ENCODE measurements at places on chromosomes 16 and 17. TPM values are rescaled to one million over a fixed set of nuclear protein-coding genes. Genes with fewer than 3 reads are reported as not detected.

- H3K36me3 ChIP-seq, result peaks cover 39% of the 10 kb centered on the region
- H3K27me3 ChIP-seq, result no peaks in the 10 kb centered on the region
- H3K4me1 ChIP-seq, result peaks cover 61% of the 10 kb centered on the region
These were observed 993 bp downstream of the ERN1 start for GRCh38 chr17:64128787-64129514.

- no peak overlapping the region for H3K4me3 ChIP-seq
- H3K36me3 ChIP-seq, result no peaks in the 10 kb centered on the region
- peaks cover 2% of the 10 kb centered on the region for H3K27me3 ChIP-seq
- no peaks in the 10 kb centered on the region for H3K4me1 ChIP-seq
These were observed 600.6 kb upstream of the CDH11 start for GRCh38 chr16:65722429-65722828.

- H3K4me3 ChIP-seq, result no peak overlapping the region
- no peaks in the 10 kb centered on the region for H3K27me3 ChIP-seq
- no peak overlapping the region for H3K27ac ChIP-seq
- no peaks in the 10 kb centered on the region for H3K36me3 ChIP-seq
- DNase-seq, result no peak
These were observed 270.6 kb downstream of the HAPSTR1 start for GRCh38 chr16:9362050-9362449.

- H3K27ac ChIP-seq, result no peak overlapping the region
- H3K4me1 ChIP-seq, result no peaks in the 10 kb centered on the region
- no peaks in the 10 kb centered on the region for H3K27me3 ChIP-seq
- H3K4me3 ChIP-seq, result no peak overlapping the region
These were observed 534.1 kb downstream of the GRIN2A start for GRCh38 chr16:9647981-9648701.

GRCh38 chr17:35694906-35695305 is 36.5 kb upstream of the RASL10B start:
- H3K4me1 ChIP-seq, result peaks cover 2% of the 10 kb centered on the region
- no peak overlapping the region for H3K4me3 ChIP-seq
- peaks cover 29% of the 10 kb centered on the region for H3K36me3 ChIP-seq
- no peak overlapping the region for H3K27ac ChIP-seq

GRCh38 chr17:36791150-36791941 is 145.9 kb upstream of the LHX1 start:
- DNase-seq, result no peak
- no peaks in the 10 kb centered on the region for H3K4me1 ChIP-seq
- no peaks in the 10 kb centered on the region for H3K36me3 ChIP-seq
- H3K27me3 ChIP-seq, result peaks cover 23% of the 10 kb centered on the region
- no peak overlapping the region for H3K27ac ChIP-seq

- DNase-seq, result no peak
- no peak overlapping the region for H3K4me3 ChIP-seq
- no peaks in the 10 kb centered on the region for H3K27me3 ChIP-seq
These were observed 118.4 kb downstream of the VPS53 start for GRCh38 chr17:596287-596686.

- H3K36me3 ChIP-seq, result no peaks in the 10 kb centered on the region
- no peak overlapping the region for H3K4me3 ChIP-seq
- DNase-seq, result no peak
- no peaks in the 10 kb centered on the region for H3K4me1 ChIP-seq
- no peaks in the 10 kb centered on the region for H3K27me3 ChIP-seq
- H3K27ac ChIP-seq, result no peak overlapping the region
These were observed 353.5 kb downstream of the TMEM114 start for GRCh38 chr16:8236816-8237215.

DNA sequence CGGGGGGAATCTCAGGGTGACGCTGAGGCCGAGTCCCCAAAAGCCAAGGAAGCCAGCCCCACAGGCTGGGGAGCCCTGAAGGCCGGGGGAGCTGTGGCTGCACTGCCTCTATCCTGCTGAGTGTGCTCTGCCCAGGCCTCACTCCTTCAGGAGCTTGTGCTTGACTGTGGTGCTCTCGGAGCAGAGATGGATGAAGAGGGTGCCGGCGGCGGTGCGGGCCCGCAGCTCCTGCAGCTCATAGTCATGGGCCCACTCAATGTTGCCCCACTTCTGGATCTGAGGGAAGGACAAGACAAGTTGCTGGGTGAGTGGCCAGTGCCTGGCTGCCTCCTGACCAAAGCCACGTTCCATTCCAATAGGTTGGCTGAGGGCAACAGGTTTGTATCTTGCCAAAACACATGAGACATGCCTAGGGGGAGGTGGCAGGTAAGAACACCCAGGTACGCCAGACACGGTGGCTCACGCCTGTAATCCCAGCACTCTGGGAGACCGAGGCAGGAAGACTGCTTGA is 20.5 kb downstream of the ATPAF2 start:
- H3K27ac ChIP-seq, result no peak overlapping the region
- H3K36me3 ChIP-seq, result peaks cover 3% of the 10 kb centered on the region
- H3K4me3 ChIP-seq, result no peak overlapping the region
- H3K27me3 ChIP-seq, result no peaks in the 10 kb centered on the region

- peaks cover 57% of the 10 kb centered on the region for H3K36me3 ChIP-seq
- peaks cover 2% of the 10 kb centered on the region for H3K4me1 ChIP-seq
- DNase-seq, result peak; percentile 35
- H3K4me3 ChIP-seq, result no peak overlapping the region
These were observed 19.5 kb downstream of the ATP2A3 start for GRCh38 chr17:3944485-3945388.

GRCh38 chr17:57629470-57629869 is 115.6 kb downstream of the CCDC182 start:
- no peak overlapping the region for H3K4me3 ChIP-seq
- no peak overlapping the region for H3K27ac ChIP-seq
- H3K27me3 ChIP-seq, result no peaks in the 10 kb centered on the region
- no peak for DNase-seq
- peaks cover 2% of the 10 kb centered on the region for H3K4me1 ChIP-seq
- H3K36me3 ChIP-seq, result peaks cover 30% of the 10 kb centered on the region

- H3K4me3 ChIP-seq, result no peak overlapping the region
- H3K27me3 ChIP-seq, result peaks cover 45% of the 10 kb centered on the region
- H3K27ac ChIP-seq, result no peak overlapping the region
These were observed 1.3 kb upstream of the MMP2 start for GRCh38 chr16:55477736-55478135.

GRCh38 chr16:71423016-71423415 is 18.8 kb downstream of the TLE7 start:
- no peaks in the 10 kb centered on the region for H3K36me3 ChIP-seq
- H3K4me1 ChIP-seq, result no peaks in the 10 kb centered on the region
- H3K4me3 ChIP-seq, result no peak overlapping the region
- no peak overlapping the region for H3K27ac ChIP-seq
- DNase-seq, result no peak

DNA sequence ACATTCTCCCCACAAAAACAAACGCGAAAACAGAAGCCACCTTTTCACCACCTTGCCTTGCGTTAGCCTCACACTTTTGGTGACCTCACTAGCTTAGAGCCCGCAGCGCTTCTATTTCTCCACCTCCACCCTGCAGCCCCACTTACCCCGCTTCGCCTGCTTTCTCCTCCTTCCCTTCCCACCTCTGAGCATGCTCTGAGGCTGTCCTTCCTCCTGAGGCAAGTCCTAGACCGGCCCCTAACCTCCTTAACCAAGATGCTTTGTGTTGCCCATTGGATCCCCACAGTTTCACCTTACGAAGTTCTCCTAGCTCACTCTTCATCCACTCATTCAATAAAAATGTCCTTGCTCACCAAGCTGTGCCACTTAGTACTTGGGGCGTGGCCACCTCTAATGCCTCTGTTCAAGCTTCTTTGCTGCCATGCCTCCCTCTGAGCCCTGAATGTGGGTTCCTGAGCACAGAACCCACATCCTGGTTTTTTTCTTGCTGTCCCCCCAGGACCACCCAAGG is 1.3 kb downstream of the GNGT2 start:
- no peak for DNase-seq
- H3K27ac ChIP-seq, result peak overlapping the region; percentile 60
- H3K4me3 ChIP-seq, result peak overlapping the region; percentile 95
- H3K36me3 ChIP-seq, result peaks cover 26% of the 10 kb centered on the region
- no peaks in the 10 kb centered on the region for H3K27me3 ChIP-seq
- H3K4me1 ChIP-seq, result peaks cover 58% of the 10 kb centered on the region

- H3K4me1 ChIP-seq, result peaks cover 51% of the 10 kb centered on the region
- H3K4me3 ChIP-seq, result no peak overlapping the region
- DNase-seq, result no peak
- no peaks in the 10 kb centered on the region for H3K36me3 ChIP-seq
- H3K27me3 ChIP-seq, result no peaks in the 10 kb centered on the region
- H3K27ac ChIP-seq, result peak overlapping the region; percentile 64
These were observed 22.1 kb downstream of the MYO18A start for GRCh38 chr17:29158096-29158487.

DNA sequence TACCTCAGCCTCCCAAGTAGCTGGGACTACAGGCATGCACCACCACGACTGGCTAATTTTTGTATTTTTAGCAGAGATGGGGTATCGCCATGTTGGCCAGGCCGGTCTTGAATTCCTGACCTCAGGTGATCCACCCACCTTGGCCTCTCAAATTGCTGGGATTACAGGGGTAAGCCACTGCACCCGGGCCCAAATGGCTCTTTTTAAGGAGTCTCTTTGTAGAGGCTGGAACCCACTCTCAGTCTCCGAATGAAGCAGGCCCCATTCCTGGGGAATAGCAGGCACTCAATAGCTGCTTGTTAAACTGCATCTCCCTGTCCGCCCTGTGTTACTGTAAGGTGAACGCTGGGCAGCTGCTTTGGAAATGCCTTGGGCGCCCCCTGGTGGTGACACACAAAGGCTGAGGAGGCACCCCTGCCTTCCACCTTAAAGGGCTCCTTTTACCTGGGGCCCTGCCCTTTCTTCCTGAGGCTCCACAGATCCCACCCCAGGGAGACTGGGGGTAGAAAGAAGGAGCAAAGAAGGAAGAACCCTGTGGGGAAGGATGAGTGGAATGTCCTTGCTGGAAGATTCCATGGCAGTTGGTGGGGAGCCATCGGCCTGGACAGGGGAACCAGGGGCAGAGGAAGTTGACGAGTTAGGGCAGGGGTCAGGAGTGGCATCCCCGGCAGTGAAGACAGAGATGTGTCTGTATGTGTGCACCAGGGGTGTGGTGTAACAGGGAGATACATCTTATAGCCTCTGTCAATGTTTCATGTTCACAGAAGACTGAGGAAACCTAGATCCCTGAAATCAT is 6.1 kb upstream of the SP2 start:
- H3K4me1 ChIP-seq, result peaks cover 39% of the 10 kb centered on the region
- H3K27ac ChIP-seq, result no peak overlapping the region
- DNase-seq, result peak; percentile 93
- no peaks in the 10 kb centered on the region for H3K27me3 ChIP-seq
- H3K4me3 ChIP-seq, result no peak overlapping the region

GRCh38 chr17:6019959-6020358 is 50.2 kb upstream of the WSCD1 start:
- H3K4me3 ChIP-seq, result no peak overlapping the region
- no peaks in the 10 kb centered on the region for H3K4me1 ChIP-seq
- DNase-seq, result no peak
- H3K36me3 ChIP-seq, result no peaks in the 10 kb centered on the region

DNA sequence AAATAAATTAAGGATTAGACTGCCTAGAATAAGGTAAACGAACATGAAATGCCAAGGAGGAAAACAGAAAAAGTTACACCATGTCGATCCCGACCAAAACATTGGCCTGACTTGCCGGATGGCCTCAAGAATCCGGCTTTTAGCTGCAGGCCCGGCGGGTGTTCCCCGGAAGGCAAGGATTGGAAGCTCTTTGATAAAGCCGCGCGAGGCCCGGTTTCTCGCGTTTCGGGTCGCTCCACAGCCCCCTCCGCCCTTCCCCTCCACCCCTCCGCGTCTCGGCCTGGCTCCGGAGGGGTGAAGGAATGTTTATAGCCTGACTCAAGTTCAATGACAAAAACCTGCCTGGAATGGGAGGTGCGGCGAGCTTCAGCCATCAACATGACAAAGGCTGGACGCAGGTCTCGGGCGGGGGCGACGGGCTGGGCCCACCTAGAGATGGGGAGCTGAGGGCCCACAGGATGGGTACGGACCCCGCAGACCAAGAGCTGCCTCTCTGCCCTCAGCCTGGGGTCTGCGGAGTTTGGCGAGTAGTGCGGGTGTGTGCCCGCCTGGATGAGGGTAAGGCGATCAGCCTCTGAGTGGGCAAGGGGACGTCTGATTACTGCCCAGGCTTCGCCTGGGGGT is 2.6 kb downstream of the PRAC1 start:
- DNase-seq, result no peak
- H3K27me3 ChIP-seq, result peaks cover 93% of the 10 kb centered on the region
- H3K4me1 ChIP-seq, result peaks cover 38% of the 10 kb centered on the region
- H3K4me3 ChIP-seq, result peak overlapping the region; percentile 34

DNA sequence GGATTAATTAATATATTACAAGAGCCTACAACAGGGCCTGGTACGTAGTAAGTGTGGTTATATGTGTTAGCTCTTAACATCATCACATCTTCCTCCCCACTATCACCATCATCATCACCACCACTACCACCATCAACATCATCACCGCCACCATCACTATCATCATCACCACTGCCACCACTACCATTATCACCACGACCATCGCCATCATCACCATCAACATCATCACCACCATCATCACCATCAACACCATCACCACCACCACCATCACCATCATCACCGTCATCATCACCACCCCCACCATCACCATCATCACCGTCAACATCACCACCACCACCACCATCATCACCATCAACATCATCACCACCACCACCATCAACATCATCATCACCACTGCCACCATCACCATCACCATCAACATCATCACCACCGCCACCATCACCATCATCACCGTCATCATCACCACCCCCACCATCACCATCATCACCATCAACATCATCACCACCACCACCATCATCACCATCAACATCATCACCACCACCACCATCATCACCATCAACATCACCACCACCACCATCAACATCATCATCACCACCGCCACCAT is 7.8 kb upstream of the IL4R start:
- peaks cover 4% of the 10 kb centered on the region for H3K36me3 ChIP-seq
- H3K4me3 ChIP-seq, result no peak overlapping the region
- H3K4me1 ChIP-seq, result peaks cover 12% of the 10 kb centered on the region
- DNase-seq, result no peak

- no peak for DNase-seq
- H3K4me1 ChIP-seq, result no peaks in the 10 kb centered on the region
- no peaks in the 10 kb centered on the region for H3K36me3 ChIP-seq
- no peak overlapping the region for H3K4me3 ChIP-seq
These were observed 11.9 kb upstream of the TM4SF5 start for GRCh38 chr17:4759776-4760236.

- peaks cover 83% of the 10 kb centered on the region for H3K27me3 ChIP-seq
- H3K4me1 ChIP-seq, result peaks cover 34% of the 10 kb centered on the region
- peaks cover 4% of the 10 kb centered on the region for H3K36me3 ChIP-seq
- no peak for DNase-seq
These were observed 3.5 kb upstream of the DLX4 start for GRCh38 chr17:49965524-49965909.

GRCh38 chr17:78705071-78705470 is 77.0 kb downstream of the CYTH1 start:
- no peaks in the 10 kb centered on the region for H3K27me3 ChIP-seq
- no peak overlapping the region for H3K4me3 ChIP-seq
- peaks cover 31% of the 10 kb centered on the region for H3K4me1 ChIP-seq
- DNase-seq, result no peak
- peaks cover 61% of the 10 kb centered on the region for H3K36me3 ChIP-seq

The CETP gene
- not detected for total RNA-seq

The C1QTNF8 gene
- total RNA-seq, result not detected

The SCIMP gene
- total RNA-seq, result not detected

The TBC1D3K gene
- total RNA-seq, result not detected

The ABCC11 gene
- total RNA-seq, result 0.10 TPM

The ZFP3 gene
- 7.5 TPM for total RNA-seq

The RASD1 gene
- total RNA-seq, result 0.29 TPM

The EPOP gene
- 7.5 TPM for total RNA-seq

The TSPAN10 gene
- 0.75 TPM for total RNA-seq

The CHD9NB gene
- total RNA-seq, result 0.27 TPM

The TAOK2 gene
- total RNA-seq, result 48.8 TPM

The CSH1 gene
- total RNA-seq, result not detected

The APOH gene
- not detected for total RNA-seq

The PYY gene
- total RNA-seq, result not detected

The PABPN1L gene
- not detected for total RNA-seq

The ANKRD13B gene
- total RNA-seq, result 12.3 TPM

The NHLRC4 gene
- total RNA-seq, result 2.7 TPM

Data from activated CD4-positive, alpha-beta T cell treated with anti-CD3 and anti-CD28 coated beads, Interleukin-2, amount 10 ng/mL, durations not matched to agents 7 days and 5 days (primary cell).